ENCODE measurements at places on chromosomes 16 and 17.
A peak's percentile ranks its signal among the peaks of the same experiment; 100 is the strongest.

DNA sequence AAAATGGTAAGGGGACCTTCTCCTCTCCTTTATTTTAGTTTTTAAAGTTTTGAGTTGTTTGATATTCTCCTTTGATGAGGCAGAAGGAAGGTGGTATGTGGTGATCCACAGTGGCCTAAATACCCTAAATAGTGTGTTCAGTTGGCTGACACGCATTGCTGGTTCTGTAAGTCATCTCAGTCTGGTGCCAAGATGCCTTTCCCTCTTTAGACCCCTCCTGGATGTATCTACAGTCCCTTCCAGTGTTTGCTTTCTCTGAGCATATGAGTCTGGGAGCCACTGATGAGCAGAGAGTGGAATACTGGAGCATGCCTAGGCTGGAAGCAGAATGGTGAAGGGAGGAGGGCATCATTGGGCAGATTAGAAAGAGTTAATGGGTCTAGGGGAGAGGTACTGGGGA lies 64.5 kb downstream of the NEUROD2 start:
- no peak for DNase-seq

DNA sequence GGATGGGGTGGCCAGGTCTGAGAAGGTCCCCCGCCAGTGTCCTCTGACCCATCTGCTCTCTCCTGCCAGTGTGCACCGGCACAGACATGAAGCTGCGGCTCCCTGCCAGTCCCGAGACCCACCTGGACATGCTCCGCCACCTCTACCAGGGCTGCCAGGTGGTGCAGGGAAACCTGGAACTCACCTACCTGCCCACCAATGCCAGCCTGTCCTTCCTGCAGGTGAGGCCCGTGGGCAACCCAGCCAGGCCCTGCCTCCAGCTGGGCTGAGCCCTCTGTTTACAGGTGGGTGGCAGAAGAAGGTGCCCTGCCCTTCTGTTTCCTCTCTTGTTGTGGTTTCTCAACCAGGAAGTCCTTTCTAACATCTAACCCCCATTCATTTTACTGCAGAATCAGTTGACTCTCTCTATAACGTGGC lies 7.1 kb downstream of the ERBB2 start:
- no peak for DNase-seq

DNA sequence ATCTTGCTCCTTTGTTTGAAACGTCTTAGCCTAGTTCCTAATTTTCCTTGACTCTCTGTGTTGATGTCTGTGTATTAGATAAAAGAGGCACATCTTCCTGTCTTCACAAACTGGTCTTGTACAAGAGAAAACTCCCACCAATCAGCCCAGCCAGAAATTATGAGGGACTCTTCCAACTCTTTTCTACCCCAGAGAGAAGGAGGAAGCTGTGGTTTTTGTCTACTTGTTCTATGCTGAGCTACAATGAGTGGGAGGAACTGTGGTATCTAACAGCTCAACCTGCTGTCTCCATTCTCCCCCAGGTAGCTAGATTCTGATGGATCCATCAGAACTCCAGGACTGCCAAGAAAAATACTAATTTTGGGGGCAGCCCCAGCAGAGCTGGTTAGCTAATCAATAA lies 392.5 kb downstream of the HS3ST3B1 start:
- no peak for DNase-seq

GRCh38 chr16:4414187-4414917 lies 2.0 kb downstream of the CORO7 start:
- DNase-seq = peak; percentile 32

- DNase-seq = no peak
These were observed 3.0 kb downstream of the TBC1D16 start for GRCh38 chr17:80032614-80033171.

- no peak for DNase-seq
These were observed 210.3 kb downstream of the WWOX start for GRCh38 chr16:78309763-78310162.

DNA sequence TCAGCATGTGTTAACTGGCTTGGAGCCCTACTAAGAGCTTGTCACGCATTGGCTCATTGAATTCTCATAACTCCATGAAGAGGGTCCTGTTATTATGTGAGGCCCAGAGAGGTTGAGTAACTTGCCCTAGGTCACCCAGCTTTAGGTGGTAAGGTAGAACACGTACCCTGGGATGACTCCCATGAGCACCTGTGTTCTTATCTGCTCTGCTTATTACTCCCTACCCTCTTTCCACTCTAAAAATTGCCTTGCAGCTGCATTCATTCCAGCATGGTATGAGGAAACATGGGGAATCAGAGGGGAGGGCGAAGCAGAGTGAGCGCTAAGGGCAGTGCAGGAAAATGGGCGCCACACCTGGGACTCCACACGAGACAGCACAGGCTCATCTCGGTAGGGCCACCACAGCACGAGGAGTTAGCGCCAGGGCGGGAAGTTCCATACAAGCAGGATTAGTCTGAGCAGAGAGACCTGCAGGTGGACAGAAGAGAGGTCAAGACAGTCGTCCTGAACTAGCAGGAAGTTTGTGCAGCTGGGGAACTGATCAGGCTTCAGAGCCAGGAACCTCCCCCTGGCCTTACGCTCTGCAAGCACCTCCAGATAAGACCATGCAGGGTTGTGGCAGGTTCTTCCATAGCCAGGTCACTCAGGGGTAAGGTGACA lies 10.1 kb downstream of the COPZ2 start:
- DNase-seq = no peak

DNA sequence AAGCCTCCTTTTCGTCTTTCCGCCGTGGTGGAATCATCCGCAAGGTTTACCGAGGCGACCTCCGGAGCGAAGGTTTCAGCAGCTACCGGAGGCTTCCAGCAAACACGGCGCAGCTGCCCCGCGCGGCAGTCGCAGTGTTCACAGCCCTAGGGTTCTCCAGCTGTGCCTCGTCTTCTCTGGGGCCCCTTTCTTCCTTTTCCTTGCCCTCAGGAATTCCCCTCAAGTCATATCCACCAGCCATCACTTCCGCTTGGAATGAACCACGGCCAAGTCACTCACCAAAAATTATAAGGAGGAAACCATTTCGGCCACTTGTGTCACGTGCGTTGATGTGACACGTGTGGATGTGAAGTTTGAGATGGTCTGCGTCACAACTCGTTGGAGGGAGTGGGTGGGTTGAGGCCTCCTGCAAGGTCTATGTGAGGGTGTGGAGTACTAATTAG lies 636 bp upstream of the ERN1 start:
- DNase-seq = no peak

- DNase-seq = no peak
These were observed 84.2 kb downstream of the TMC6 start for GRCh38 chr17:78044280-78044835.

DNA sequence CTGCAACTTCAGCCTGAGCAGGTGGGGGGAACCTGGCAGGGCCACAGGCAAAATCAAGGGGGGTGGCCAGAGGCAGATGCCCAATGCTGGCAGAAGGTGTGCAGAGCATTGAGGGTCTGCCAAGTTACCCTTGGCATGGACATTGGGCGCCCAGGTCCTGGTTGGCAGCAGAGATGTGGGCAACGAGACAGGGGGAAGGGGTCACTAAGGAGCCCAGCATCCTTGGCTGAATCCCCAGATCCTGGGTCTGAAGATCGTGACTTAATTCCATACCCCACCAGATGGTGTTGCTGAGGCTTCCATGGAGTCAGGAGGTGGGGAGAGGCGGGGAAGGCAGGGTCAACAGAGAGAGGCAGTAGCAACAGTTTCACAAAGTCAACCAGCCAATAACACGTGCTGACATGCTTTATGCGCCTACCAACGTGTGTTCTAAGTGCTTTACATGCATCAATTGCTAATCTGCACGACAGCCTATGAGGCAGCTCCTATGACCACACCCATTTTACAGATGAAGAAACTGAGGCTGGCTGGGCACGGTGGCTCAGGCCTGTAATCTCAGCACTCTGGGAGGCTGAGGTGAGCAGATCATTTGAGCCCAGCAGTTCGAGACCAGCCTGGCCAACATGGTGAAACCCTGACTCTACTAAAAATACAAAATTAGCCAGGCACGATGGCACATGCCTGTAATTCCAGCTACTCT lies 83.3 kb downstream of the GSG1L start:
- no peak for DNase-seq

- no peak for DNase-seq
These were observed 43.9 kb downstream of the CCT6B start for GRCh38 chr17:34917381-34917780.

DNA sequence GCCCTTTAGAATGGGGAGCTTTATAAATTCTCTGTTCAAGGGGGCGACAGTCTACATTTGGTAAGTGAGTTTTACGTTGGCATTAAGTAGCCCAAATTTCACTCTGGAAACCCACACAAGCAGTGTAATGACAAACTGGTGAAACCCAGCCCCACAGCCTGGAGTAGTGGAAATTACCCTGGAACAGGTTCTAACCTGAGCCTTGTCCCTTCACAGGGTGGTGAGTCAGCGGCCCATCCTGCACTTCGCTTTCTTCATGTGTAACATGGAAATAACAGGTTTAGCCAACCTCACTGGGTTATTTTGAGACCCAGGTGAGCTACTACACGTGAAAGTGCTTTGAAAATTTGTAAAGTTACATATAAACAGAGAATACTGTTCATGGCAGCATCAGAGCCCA lies 3.5 kb upstream of the TLCD3A start:
- no peak for DNase-seq

DNA sequence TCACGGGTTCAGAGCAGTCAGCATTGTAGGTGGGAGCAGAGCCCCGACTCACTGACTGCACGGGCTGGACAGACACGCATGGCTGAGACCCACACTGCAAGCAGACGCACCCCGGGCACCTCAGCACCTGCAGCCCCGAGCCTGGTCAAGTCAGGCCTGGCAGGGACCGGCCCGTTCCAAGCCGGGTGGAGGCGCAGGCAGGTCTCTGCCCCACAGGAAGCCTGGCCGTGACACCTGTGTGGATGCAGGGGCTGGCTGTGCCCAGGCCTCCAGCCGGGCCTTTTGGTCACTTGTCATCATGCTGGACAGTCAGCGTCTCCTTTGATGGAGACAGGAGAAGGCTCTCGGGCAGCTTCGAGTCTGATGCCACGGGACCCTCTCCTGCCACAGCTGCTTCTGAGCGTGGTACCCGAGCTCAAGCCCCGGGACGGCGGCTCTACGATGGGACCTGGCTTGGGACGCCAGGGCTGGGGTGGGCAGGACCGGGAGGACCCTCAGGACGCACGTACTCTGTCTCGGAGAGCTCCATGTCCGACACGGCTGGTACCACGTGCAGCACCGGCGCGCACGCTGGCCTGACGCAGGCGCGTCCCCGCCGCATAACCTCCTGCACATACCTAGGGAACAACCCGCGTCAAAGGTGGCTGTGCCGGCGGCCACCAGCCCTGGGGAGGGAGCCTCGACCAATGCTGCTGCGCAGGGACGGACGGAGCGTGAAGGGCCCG lies 7.9 kb downstream of the PDIA2 start:
- no peak for DNase-seq

- no peak for DNase-seq
These were observed 244.1 kb downstream of the PHKB start for GRCh38 chr16:47705266-47705665.

GRCh38 chr16:87828907-87829621 lies 40.2 kb downstream of the SLC7A5 start:
- no peak for DNase-seq

DNA sequence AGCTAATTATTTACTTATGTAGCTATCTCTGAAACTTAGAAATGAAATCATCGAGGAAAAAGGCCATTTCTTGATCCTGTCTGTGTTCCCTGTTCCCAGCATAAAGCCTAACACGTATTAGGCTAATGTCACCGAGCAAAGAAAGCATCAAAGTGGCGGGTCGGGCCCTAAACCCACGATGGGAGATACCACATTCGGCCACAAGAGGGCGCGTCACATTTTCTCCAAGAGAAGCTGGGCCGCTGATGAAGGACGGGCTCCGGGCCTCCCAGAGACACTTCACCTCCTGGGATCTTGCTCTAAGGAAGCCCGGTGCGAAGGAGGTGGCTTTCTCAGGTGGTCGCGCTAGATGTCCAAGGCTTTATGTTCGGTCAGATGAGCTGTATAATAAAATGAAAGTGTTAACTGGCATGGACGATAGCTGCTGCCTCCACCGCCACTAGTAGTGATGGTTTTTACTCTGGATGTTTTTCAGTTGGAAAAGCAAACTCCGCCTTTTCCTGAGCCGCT lies 853 bp upstream of the PDK2 start:
- peak; percentile 83 for DNase-seq

GRCh38 chr17:55395803-55396505 lies 25.7 kb downstream of the MMD start:
- no peak for DNase-seq

DNA sequence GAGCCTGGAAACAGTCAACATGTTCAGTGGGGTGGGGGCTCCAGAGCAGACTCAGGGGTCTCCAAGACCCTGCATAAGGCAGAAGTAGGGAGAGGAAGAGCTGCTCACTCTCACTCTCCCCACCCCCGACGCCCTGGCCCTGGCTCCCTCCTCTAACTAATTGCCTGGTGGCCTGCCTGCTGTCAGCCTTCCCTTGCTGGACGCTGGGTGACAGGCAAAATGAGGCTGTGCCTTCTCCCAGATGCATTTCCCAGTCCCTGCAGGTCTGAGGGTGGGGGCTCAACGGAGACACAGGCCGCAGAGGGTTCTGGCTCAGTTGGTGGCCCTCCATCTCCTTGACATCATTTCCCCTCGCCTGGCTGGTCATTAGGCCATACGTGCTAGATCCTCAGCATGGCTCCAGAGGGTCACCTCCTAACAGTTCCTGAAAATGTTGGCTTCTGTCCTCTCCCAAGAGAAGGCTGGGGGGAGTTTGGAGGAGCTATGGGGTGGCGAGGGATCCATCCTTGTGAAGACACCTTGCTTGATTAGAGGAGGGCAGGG lies 1.4 kb downstream of the FMNL1 start:
- DNase-seq = no peak

GRCh38 chr17:81037026-81037797 lies 2.3 kb downstream of the BAIAP2 start:
- DNase-seq = no peak

DNA sequence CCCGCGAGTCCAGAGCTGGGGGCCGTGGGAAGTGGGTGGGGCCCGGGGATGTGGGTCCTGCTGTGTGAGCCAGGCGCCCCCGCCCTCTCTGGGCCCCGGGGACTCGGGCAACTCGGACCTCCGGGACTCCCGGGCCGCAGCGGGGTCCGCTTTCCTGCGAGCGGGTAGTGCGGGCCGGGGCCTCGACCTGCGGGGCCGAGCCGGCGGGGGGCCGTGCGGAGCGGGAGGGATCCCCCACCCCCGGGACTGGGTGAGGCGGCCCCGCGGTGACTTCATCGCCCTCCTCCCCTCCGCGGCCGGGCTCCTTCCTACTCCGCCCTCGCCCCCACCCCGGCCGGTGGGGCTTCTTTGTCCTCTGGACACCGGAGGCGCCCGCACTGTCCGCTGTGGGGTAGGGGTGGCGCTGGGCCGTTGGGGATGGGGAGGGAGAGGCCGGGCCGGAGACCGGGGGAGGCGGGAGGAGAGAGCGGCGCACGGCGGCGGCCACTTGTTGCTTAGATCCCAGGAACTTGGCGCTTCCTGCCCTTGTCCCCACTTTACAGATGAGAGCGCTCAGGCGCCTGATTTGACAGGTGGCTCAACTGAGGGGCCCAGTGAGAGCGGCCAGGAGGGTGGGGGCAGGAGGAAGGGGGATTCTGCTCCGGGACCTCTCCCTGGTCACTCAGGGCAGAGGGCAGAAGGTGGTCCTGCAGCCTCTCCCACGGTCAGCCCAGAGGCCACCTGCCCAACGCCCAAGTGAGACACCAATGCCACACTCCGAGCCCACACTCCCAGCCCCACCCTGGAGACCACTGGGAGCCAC lies 874 bp downstream of the CMTM3 start:
- no peak for DNase-seq

Data from stimulated activated CD8-positive, alpha-beta memory T cell treated with anti-CD3 and anti-CD28 coated beads, Interleukin-7, amount 100 ng/mL, for 1 hour (primary cell).